SW 1271 (cell line): ENCODE measurements at places on chromosomes 4 and X.

DNA sequence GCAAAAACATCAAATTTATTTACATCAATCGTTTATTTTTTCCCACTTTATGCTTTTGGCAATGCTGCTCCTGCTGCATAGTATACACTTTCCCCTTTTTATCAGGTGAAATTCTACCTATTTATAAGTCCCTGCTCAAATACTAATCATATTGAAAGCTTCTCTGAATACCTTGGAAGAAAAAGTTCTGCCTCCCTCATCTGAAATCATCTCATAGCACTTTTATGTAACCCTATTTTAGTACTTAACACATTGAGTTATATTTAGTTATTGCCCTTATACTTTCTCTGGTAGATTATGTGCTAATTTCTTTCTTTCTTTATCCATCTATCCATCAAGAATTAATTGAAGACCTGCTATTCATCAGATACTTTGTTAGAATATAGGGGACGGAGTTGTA is 1.1 kb upstream of the WDR17 start:
- DNase-seq, result no peak

- DNase-seq, result no peak
These were observed 134.3 kb downstream of the GUCY2F start for GRCh38 chrX:109347632-109348031.

DNA sequence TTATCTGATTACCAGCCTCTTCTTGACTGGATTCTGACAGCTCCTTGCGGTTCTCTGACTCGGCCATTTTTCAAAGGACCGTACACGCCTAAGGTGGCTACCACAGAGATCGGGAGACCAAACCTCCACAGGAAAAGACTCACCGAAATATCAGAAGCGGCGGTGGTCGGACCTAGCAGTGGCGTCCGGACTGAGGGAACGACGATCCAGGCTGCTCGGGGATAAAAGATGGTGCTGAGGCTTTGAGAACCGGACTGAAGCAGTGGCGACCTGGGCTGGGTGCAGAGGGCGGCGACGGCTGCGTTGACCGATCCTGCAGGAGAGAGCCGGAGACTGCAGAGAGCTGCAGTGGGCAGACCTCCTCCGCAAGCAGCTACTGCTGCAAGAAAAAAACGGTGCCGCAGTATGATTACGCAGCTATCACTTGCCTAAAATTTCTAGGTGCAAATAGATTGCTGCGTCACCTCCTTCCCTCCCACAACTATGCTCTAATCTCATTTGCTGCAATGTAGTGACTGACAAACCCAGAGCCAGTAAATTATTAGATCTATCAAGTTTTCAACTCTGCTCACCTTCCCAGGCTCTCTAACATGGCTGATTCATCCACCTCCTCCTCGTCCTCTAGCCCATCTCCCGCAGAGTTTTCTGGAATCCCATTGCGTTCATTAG is at the start of gene NAP1L2:
NAP1L2 (minus strand) TSS at position 426 of the 669 bp plus-strand sequence; CDS start at position 67, 359 bp downstream.
- peak; percentile 1 for DNase-seq

GRCh38 chr4:187283201-187283955 is 559.7 kb upstream of the FAT1 start:
- DNase-seq, result no peak

DNA sequence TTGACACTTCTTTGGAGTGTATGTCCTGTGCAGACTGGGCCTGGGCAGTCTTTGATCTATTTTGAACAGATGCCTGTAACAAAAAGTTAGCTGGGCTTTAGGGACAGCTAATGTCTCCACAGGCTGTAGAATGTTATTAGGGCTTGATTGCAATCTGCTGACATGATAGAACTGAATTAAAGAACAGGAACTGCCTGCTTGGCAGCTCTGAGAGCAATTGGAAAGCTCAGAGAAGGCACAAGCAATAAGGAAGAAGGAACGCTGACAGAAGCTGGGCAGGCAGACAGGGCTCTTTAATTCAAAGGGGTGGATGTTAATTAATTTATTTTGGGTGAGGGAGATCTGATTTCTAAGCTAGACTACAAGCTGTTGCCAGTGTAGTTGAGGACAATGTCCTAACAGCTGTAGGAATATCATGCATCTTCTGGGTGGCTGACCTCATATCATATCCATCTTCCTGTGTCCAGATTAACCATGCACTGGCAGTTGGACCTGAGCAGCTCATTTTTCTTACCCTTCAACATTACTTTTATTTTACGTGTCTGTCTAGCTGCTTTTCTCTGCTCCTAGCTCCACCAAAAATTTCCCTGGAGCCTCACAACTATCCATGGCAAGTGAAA is 20.7 kb upstream of the GRXCR1 start:
- DNase-seq, result no peak

DNA sequence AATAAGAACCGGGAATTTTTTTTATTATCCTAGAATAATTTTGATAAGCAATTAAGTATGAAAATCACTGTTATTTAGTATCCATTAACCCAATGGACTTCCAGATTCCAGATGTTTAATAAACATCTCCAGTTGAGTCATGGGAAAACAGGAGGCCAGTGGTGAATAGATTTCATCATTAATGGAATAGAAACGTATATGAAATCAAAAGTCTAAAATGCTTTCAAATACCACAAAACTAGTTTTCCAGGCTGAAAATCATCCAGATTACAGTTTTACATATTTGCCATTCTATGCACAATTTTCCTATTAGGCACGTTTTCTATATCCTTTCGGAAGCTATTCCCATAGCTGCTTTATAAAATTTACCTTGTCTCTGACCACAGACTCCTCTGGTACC is 35.0 kb downstream of the IRF2 start:
- DNase-seq, result no peak

- DNase-seq, result no peak
These were observed 8.9 kb upstream of the NAP1L5 start for GRCh38 chr4:88706574-88706973.

GRCh38 chr4:15402974-15403373 is 24.9 kb upstream of the C1QTNF7 start:
- DNase-seq, result no peak

GRCh38 chr4:143345356-143345755 is 8.7 kb downstream of the GAB1 start:
- no peak for DNase-seq

- peak; percentile 30 for DNase-seq
These were observed 105.7 kb downstream of the PSAPL1 start for GRCh38 chr4:7328913-7329638.

DNA sequence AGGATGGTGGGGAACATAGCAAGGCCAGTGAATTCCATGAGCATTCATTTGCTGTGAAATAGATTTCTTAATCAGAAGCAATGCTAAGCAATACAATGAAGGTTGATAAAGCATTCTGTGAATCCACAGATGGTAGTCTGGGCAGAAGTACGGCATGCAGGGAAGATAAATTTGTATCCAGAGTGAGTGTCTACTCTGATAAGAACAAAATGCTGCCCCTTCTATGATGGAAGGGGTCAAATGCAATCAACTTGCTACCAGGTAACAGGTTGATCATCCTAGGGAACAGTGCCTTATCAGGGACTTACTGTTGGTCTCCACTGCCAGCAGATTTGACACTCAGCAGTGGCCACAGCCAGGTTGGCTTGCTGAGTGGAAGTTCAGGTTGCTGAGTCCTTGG is 189.4 kb downstream of the MAB21L2 start:
- no peak for DNase-seq

GRCh38 chr4:108763226-108763593 is 357 bp upstream of the ETNPPL start:
- no peak for DNase-seq

- no peak for DNase-seq
These were observed 583.4 kb downstream of the TRAM1L1 start for GRCh38 chr4:116501954-116502353.

DNA sequence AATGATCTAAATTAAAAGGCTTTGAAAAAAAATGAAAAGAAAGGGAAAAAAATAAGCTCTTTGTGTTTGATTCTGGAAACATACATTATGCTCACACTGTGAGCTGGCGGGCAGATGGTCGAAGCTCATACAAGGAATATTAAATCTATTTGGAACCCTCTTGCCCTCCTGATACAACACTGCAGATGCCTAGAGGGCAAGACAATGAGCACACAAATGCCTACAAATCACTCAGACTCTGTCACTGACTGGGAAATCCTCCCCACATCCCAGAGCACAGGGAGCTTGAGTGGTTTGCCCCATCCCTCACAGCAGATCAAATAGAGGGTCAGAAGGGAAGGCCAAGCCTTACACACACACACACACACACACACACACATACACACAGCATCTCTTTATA is 320.4 kb downstream of the HNRNPD start:
- no peak for DNase-seq

DNA sequence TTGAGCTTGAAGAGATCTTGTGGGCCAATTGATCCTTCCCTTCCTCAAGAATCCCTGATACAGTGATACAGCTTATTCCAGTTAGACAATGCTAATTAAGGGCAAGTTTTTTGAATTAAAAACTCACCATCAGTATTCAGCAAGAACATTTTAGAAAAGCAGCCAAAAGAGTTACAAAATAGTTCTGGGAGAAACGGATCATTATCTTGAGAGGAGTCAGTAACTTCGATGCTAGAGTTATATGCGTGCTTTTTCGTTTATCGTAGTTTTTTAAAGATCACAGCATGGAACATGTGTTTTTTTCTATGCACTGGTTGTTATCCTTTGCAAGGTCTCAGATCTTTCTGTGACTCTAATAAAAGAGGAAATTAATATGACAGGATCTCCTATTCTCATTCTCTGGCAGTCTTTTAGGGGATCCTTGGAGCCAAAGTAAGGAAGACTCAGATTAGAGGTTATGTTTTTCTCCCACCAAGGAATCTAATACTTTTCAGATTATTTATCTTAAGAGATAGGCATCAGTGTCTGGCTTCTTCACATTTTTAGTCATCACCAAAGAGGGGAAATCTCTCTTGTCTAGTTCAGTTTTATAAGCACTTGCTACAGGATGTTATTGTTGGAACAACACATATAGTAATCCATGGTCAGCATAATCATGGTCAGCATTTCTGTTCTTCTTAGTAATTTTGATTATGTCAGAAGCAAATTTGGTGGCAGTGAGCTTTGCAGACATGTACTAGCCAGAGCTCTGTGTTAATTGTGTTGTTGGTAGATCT is 109.7 kb downstream of the PDLIM5 start:
- DNase-seq, result no peak

GRCh38 chrX:122445466-122445865 is 738.6 kb upstream of the GRIA3 start:
- no peak for DNase-seq

- peak; percentile 2 for DNase-seq
These were observed 745 bp downstream of the SLC39A8 start for GRCh38 chr4:102344520-102344953.

DNA sequence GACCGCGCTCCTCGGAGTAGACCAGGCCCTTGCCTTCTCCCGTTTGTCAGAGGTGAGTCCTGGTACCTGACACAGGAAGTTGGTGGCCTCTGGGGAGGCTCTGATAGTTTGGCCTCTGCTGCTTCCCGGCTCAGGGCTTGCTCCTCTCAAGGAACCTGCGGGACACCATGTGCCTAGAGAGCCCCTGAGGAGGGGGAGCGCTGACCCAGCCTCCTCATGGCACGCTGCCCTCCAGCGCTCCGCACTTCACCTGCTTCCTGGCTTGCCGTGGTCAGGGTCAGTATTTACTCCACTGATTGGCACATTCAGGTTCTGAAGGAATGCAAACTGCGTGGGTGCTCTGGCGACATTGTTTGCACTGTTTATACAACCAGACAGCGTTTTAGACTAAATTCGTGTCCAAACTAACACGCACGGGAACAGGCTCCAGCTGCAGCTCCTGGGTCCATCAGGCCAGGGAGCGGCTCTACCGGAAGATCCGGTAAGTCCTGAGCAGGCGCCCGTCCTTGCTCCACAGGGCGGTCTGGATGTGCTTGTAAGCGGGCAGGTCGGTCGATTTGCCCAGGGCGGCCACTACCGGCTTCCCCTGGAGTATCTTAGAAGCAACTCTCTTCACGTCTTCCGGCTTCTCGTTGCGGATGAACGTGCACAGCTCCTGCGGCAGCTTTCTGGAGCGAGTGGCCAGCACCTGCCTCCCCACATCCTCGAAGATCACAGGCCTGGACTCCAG is 121.6 kb upstream of the GRID2 start:
- no peak for DNase-seq

DNA sequence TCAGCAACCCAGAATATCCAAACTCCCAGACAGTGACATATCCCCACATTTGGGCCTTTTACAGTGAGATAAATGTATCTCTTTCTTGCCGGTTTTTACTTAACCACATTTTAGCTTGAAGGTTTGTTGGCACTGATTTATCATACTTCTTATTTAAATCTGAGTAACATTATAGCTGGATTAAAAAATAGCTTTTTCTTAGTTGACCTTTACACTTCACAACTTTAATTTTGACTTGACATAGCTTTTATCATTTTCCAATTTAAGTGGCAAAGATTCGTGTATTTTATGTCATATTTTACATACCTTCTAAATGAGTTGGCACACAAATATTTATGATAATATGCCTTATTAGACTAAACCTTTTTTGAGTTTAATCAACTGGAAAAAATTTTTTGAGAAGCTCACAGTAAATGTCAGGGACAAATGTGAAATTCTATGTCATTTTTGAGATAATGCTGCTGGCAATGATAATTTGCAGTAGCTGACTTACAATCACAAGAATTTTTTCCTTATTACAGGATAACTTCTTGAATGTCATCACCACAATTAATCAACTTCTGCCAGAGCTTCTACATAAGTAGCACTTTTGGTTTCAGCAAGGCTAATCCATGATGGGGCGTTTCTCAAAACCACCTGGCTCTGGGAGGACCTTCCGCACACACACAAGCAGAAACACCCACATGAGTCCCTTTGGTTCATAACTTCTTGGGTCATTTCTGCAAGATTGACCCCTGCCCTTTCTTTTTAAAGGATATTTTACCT is 80.3 kb downstream of the SYTL5 start:
- no peak for DNase-seq

- no peak for DNase-seq
These were observed 443.6 kb upstream of the PITX2 start for GRCh38 chr4:111066447-111066846.

DNA sequence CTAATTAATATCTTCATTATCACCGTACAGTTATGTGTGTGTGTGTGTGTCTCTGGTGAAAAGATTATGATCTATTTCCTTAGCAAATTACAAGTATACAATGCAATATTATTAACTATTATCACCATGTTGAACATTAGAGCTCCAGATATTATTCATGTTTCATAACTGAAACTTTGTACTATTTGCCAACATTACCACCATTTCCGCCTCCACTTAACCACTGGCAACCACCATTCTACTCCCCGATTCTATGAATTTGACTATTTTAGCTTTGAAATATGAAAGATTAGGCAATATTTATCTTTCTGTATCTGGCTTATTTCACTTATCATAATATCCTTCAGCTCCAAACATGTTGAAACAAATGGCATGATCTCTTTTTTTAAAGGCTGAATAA is 717.9 kb downstream of the ARAP2 start:
- DNase-seq, result no peak

DNA sequence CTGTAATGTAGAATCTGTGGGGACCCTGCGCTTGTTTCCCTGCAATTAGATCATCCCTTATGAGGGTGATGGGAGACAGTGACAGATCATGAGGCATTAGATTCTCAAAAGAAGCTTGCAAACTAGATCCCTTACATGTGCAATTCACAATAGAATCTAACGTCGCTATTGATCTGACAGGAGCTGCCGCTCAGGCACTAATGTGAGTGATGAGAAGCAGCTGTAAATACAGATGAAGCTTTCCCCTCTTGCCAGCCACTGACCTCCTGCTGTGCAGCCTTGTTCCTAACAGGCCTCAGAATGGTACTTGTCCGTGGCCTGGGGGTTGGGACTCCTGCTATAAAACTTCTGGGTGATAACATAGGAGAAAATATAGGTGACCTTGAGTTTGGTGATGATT is 1076.8 kb downstream of the PDHA2 start:
- no peak for DNase-seq

GRCh38 chrX:101485212-101485949 is at the start of gene ARMCX4:
Gene ARMCX4, plus strand, starts transcription at chrX:101485456. Its CDS starts 3,134 bp downstream, at chrX:101488590.
- no peak for DNase-seq
